Testis (tissue), 5 donors: ENCODE measurements at places on chromosomes 16 and 17. TPM values are rescaled to one million over a fixed set of nuclear protein-coding genes. Genes with fewer than 3 reads are reported as not detected.
A peak's percentile ranks its signal among the peaks of the same experiment; 100 is the strongest.

DNA sequence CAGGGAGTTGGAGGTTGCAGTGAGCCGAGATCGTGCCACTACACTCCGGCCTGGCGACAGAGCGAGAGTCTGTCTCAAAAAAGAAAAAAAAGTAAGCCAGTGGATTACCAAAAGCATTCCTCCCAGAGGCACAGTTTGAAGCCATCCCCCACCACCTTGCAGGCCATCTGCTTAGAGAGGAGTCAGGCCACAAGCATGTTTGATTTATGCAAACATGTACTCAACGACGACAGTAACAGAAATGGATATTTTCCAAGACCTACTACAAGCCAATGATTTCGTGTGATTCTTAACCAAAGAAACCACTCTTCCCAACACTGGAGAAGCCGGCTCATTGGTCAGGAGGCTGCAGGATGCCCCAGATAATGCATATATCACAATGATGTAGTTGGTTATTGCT lies 34.8 kb downstream of the MYH13 start:
- no peak overlapping the region for H3K27ac ChIP-seq
- no peaks in the 10 kb centered on the region for H3K27me3 ChIP-seq
- no peaks in the 10 kb centered on the region for H3K36me3 ChIP-seq

DNA sequence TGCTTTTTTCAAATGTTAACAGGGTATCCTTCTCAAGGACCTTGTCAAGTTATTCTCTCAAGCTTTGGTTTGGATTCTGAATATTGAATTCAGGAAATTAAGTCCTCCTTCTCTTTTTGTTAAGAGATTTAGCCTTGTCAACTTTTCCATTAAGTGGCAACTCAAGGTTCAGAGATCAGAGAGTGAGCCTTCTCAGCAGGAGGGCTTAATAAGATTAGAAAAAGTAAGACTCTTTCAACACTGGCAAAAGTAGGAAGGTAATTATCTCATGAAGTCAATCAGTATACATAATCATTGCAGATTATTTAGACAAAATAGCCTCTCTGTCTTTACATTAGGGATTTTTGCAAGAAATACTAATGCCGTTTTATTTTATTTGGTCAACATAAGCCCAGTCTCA lies 330.7 kb downstream of the KIF2B start:
- H3K27ac ChIP-seq = no peak overlapping the region
- no peaks in the 10 kb centered on the region for H3K36me3 ChIP-seq
- no peak for DNase-seq
- no peaks in the 10 kb centered on the region for H3K4me1 ChIP-seq
- no peaks in the 10 kb centered on the region for H3K27me3 ChIP-seq

GRCh38 chr17:65556014-65556909 lies 5.2 kb downstream of the AXIN2 start:
- no peak overlapping the region for H3K27ac ChIP-seq
- no peaks in the 10 kb centered on the region for H3K36me3 ChIP-seq
- H3K4me1 ChIP-seq = peaks cover 43% of the 10 kb centered on the region

DNA sequence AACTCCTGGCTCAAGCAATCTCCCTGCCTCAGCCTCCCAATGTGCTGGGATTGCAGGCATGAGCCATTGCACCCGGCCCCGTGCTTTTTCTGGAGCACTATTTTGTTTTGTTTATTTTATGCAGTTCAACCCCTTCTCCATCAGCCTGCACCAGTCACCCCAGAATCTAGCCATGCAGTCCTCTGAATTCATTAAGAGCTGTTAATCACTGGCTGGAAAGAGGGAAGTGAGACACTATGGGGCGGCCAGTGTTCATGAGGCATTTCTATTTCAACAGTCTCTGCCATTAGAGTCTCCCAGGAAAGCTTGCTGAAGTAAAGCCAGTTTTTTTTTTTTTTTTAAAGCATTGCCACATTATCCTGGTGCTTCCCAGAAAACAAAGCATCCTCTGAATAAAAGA lies 1.7 kb downstream of the VWA3A start:
- H3K4me3 ChIP-seq = no peak overlapping the region
- H3K27ac ChIP-seq = no peak overlapping the region
- no peaks in the 10 kb centered on the region for H3K27me3 ChIP-seq
- H3K4me1 ChIP-seq = no peaks in the 10 kb centered on the region
- no peaks in the 10 kb centered on the region for H3K36me3 ChIP-seq

GRCh38 chr17:1270210-1271029 lies at the start of gene BHLHA9:
BHLHA9 (plus strand) TSS chr17:1270444; CDS start chr17:1270564, 120 bp downstream.
- DNase-seq = no peak
- no peak within 1 kb of the TSS for H3K27ac ChIP-seq
- H3K4me1 ChIP-seq = peaks cover 3% of the 10 kb centered on the region
- H3K27me3 ChIP-seq = no peaks in the 10 kb centered on the region
- H3K36me3 ChIP-seq = no peaks in the 10 kb centered on the region

- no peaks in the 10 kb centered on the region for H3K4me1 ChIP-seq
- no peak for DNase-seq
- H3K27ac ChIP-seq = no peak overlapping the region
Measured at GRCh38 chr16:59701963-59702930, 968.1 kb upstream of the GOT2 start.

DNA sequence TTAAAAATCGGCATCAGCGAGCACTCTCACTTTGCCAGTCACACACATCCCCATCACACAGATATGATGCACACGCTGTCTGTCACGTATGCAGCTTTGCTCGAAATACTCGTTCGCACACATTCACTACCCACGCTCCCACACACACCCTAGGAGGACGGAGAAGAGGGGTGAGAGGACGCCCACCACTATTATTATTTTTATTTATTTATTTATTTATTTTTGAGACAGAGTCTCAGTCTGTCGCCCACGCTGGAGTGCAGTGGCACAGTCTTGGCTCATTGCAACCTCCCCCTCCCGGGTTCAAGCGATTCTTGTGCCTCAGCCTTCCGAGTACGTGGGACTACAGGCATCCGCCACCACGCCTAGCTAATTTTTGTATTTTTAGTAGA lies 30.4 kb downstream of the HASPIN start:
- no peaks in the 10 kb centered on the region for H3K36me3 ChIP-seq
- no peak overlapping the region for H3K4me3 ChIP-seq
- H3K27ac ChIP-seq = no peak overlapping the region
- H3K27me3 ChIP-seq = no peaks in the 10 kb centered on the region
- H3K4me1 ChIP-seq = peaks cover 5% of the 10 kb centered on the region
- no peak for DNase-seq

DNA sequence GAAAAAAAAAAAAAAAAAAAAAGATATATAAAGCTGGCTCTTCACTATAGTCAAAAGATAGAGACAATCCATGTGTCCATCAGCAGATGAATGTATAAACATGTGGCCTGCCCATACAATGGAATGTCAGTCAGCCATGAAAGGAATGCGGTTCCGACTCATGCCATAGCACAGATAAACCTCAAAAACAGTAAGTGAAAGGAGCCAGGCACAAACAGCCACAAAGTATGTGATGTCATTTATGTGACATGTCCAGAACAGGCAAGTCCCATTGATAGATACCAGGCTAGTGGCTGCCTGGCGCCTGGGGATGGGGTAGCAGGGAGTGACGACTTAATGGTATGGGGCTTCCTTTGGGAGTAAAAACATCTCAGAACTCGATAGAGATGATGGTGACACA lies 155.7 kb downstream of the CMIP start:
- no peak overlapping the region for H3K4me3 ChIP-seq
- no peak overlapping the region for H3K27ac ChIP-seq
- no peak for DNase-seq
- no peaks in the 10 kb centered on the region for H3K27me3 ChIP-seq

DNA sequence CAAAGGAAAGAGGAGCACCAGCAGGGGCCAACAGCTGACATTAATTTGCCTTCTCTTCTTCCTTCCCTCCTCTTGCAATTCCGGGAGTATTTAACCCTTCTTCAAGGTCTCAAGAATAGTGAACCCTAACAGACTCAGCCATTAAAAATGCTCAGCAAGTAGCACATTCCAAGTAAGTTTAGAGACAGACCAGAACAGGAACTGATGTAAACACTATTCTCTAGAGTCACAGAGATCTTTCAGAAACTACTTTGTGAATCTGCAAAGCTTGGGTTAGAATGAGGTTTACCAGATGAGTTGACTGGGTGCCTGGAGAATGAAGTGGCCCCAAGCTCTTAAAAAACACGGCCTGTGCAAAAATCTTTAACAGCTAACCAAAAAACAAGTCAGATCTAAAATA lies 50.9 kb downstream of the TEX2 start:
- H3K4me1 ChIP-seq = peaks cover 18% of the 10 kb centered on the region
- H3K4me3 ChIP-seq = no peak overlapping the region
- H3K27me3 ChIP-seq = no peaks in the 10 kb centered on the region
- H3K36me3 ChIP-seq = no peaks in the 10 kb centered on the region
- DNase-seq = no peak

DNA sequence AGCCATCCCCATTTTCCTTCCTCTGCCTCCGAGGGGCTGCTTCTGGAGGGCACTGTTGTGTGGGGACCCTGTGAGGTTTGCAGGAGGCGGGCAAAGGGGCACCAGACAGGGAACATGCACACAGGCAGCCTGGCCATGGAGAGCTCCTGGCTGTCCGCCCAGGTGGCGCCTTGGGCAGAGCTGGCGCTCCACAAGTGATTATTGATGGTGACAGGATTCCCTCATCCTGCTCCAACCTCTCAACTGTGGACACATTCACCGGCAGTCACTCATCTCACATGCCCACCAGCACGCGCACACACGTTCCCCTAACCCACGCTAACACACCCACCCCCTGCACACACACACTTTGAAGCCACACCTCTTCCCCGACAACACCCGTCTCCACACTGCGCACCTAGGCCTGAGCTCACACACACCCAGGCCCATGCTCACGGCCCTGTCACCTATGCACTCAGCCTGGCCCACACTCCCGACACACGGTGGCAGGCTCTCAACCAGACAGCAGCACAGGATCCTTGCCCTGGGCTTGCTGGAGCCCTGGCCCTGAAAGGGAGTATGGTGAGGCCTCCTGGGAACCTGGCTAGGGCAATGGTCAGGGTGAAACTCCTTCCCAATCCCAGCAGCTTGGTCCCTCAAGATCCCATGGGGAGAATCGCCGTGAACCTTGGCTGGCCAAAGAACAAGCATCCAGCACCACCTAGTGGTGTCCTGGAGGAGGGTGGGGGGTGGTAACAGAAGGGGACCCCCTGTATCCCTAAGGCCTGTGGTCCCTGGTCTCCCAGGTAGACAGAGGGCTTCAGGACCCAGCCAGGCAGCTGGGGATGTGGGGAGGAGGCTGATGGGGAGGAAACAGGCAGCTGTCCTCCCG lies 3.6 kb downstream of the PNMT start:
- H3K4me3 ChIP-seq = no peak overlapping the region
- H3K27ac ChIP-seq = no peak overlapping the region
- peaks cover 12% of the 10 kb centered on the region for H3K4me1 ChIP-seq
- DNase-seq = peak; percentile 57

- H3K4me1 ChIP-seq = no peaks in the 10 kb centered on the region
- no peaks in the 10 kb centered on the region for H3K36me3 ChIP-seq
- no peak overlapping the region for H3K4me3 ChIP-seq
- H3K27me3 ChIP-seq = no peaks in the 10 kb centered on the region
Measured at GRCh38 chr17:47413872-47414271, 90.1 kb downstream of the EFCAB13 start.

- no peak overlapping the region for H3K4me3 ChIP-seq
- H3K4me1 ChIP-seq = no peaks in the 10 kb centered on the region
- H3K27me3 ChIP-seq = no peaks in the 10 kb centered on the region
- H3K27ac ChIP-seq = no peak overlapping the region
- no peaks in the 10 kb centered on the region for H3K36me3 ChIP-seq
- DNase-seq = no peak
Measured at GRCh38 chr17:14091367-14091766, 22.1 kb downstream of the COX10 start.

DNA sequence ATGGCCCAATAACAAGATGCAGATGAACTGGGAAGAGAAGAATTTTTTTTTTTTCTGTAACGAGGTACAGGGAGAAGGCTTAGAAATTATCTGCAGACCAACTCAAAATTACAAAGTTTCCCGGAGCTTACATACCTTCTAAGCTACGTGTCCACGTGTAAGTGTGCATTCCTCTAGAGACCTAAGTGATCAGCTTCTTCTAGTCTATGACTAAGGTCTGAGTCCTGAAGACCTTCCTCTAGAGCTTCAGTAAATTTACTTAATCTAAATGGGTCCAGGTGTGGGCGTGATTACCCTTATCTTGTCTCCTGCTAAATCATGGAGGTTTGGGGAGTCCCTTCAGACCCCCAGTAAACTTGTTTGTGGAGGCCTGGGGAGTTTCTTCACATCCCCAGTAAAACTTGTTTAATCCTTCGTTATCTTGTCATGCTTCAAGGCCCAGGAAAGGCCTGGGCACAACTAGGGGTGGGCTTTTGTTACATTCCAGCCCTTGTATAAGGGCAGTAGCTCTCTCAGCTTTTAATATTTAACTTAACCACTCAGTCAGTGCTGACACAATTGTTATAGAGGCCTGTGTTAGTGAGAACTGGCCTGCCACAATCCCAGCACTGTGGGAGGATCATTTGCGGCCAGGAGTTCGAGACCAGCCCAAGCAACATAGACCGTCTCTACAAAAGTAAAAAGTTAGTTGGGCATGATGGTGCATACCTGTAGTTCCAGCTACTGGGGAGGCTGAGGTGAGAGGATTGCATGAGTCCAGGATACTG lies 342.3 kb downstream of the SNX29 start:
- DNase-seq = no peak
- no peaks in the 10 kb centered on the region for H3K27me3 ChIP-seq
- H3K27ac ChIP-seq = no peak overlapping the region
- H3K4me1 ChIP-seq = peaks cover 6% of the 10 kb centered on the region
- H3K4me3 ChIP-seq = no peak overlapping the region

DNA sequence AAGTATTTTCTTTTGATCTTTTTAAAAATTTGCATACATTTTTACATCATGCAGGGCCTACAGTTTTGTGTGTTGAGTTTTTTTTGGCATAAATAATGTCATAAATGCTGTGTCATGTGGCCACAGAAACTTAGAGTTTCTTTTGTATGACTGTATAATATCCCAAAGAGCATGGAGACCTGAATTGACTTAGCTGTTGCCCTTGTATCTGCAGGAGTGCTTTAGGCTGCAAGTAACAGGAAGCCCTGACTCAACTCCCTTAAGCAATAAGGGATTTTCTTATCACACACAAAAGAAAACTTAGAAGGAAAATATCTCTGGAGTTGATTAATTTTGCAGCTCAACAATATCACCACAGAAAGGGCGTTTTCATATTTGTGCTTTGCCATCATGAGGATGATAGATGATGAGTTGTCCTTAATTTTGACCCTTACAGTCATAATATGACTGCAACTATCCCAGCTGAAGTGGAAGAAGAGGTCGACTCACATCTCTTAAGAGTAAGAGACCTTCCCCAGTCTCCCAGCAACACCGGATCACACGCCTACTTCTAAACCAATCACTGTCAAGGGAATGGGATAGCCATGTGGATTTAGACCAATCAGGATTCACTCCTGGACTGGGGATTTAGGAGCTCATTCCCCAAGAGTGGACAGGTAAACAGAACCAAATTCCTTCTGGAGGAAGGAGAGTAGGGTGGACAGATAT lies 138.9 kb downstream of the GSG1L start:
- H3K4me3 ChIP-seq = no peak overlapping the region
- no peak overlapping the region for H3K27ac ChIP-seq
- no peaks in the 10 kb centered on the region for H3K27me3 ChIP-seq

The HAPSTR1 gene
- total RNA-seq = 75.7 TPM

The RNU2-1 gene
- total RNA-seq = not detected
